ENCODE measurements at places on chromosomes 5 and 9.
A peak's percentile ranks its signal among the peaks of the same experiment; 100 is the strongest.

DNA sequence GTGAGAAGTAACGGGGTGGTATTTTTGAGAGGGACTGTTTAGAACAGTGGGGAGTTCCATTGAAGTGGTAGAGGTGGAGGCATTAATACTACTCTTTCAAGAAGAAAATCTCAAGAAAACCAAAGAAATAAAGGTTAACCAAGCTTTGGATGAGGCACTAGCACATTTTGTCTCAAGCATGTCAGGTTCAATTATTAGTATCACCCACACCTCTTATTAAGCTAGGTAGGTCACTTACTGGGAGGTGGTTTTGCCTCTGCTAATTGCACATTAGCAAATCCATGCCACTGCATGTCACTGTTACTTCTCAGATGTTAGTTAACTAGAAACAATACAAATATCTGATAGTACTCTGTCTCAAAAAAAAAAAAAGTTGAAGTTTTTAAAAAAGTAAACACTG lies 10.2 kb downstream of the RABGAP1 start:
- no peak for DNase-seq

- no peak for DNase-seq
These were observed 93.9 kb downstream of the GALNT10 start for GRCh38 chr5:154284433-154284832.

DNA sequence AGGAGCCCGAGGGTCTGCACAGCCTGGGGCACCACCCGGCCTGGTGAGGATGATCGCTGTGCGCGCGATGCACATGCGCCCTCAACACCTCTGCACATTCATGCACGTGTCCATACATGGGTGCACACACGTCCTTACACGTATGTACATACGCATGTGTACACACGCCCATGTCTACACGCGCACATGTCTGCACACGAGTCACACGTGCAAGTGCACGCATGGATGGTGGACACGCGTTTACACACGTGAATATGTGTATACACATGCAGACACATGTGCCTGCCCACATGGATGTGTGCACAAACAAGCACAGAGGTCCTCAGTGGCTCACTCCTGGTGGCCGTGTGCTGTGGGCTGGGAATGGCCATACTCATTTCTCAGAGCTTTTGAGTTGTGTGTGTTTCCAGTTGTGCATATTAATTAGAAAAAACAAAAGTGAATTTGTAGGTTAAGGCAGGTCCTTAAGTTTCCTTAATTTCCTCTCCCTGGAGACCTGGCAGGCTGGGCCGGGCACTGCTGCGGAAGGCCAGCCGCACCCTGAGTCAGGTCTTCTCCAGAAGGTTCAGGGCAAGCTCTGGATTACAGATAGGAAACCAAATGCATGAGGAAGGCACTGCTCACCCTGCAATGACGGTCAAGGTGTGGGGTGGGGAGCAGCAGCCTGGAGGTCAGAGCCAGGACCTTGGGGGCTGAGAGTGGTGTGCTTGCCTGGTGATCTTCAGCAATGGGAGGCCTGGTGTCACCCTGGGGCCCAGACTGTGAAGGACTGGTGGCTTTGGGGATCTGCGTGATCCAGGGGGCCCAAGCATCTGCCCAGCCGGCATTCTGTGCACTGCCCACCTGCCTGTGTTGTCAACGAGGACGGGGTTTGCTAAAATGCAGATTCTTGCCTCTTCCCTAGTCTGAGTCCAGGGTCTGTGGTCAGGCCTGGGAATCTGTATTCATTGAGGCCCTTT lies 1.3 kb upstream of the RNU6ATAC start:
- peak; percentile 51 for DNase-seq

- DNase-seq: no peak
These were observed 65.6 kb upstream of the FRRS1L start for GRCh38 chr9:109232449-109233237.

DNA sequence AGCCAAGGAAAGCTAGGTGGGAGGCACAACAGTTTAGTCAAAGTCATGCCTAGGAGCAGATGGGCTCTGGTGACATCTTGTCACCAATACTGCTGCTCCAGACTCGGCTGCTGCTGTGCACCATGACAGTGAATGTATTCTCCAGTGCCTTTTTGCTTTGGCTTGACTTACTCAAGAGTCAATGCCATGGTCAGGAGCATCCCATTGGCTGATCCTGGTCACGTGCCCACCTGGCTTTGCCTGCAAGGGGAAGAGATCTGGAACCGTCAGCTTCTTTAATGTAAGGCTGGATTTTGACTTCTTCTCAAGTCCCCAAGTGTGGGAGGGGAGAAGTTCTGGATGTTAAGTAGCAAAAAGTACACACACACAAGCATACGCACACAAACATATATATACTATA lies 19.9 kb upstream of the MUSK start:
- DNase-seq: no peak

DNA sequence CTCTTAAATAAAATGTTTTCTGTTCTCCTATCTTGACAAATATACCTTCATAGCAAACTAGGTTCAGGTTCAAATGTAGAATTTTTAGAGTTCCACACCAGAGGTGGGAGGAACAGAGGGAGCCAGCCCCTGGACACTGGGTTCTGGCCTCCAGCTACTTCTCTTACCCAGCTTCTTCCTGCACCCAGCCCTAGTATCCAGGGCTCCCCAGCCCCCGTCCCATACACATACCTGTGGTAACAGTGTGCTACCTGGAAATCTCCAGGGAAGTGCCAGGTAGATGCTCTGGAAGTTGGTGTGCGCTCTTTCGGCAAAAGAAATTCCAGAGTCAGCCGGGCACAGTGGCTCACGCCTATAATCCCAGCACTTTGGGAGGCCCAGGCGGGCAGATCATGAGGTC lies 33.9 kb upstream of the IL6ST start:
- no peak for DNase-seq

DNA sequence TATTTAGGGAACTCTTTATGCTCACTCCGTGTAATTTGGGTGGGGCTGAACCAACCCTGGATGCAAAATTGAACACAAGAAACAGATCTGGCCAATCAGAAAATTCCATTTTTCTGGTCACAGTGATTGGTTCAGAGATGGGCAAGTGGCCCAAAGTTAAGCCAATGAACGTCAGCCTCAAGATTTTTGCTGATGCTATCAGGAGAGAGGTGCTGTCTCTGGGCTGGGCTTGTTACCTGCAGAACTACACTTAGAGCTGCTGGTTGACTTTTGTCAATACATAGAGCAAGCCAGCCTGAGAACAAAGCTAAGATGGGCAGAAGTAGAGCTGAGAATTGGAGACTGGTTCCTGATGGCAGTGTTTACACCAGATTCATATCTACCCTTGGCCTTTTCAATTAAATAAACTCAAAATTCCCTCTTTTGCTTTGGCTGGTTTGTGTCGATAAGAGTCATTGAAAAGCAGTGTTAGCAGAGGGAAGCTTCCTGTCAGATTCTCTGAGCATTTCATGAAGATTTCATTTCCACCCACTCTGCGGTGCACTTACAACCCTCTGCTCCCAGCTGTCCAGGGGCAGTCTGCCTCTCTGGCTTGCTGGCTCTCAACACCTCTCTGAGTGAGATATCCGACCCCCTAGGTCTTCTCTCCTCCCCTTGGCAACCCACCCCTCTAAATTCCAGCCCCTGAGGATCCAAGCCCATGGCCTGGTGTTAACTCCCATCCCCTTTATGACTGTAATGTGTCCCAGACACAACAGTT lies 64.5 kb upstream of the PPARGC1B start:
- no peak for DNase-seq

DNA sequence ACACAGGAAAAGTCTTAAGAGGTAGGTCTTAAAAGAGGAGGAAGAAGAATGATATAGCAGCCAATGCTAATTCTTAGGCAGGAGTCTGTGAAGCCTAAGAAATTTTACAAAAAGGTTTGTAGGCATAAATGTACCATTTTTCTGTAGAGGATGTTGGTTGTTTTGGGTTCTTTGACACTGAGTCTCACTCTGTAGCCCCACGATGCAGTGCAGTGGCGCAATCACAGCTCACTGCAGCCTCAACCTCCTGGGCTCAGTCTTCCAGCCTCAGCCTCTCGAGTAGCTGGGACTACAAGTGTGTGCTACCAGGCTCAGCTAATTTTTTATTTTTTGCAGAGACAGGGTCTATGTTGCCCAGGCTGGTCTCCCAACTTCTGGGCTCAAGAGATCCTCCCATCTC lies 37.7 kb upstream of the RNF38 start:
- no peak for DNase-seq

GRCh38 chr9:74887981-74888370 lies 255 bp upstream of the TRPM6 start:
- DNase-seq: no peak

- no peak for DNase-seq
These were observed 24.5 kb downstream of the MRPS30 start for GRCh38 chr5:44833249-44833648.

DNA sequence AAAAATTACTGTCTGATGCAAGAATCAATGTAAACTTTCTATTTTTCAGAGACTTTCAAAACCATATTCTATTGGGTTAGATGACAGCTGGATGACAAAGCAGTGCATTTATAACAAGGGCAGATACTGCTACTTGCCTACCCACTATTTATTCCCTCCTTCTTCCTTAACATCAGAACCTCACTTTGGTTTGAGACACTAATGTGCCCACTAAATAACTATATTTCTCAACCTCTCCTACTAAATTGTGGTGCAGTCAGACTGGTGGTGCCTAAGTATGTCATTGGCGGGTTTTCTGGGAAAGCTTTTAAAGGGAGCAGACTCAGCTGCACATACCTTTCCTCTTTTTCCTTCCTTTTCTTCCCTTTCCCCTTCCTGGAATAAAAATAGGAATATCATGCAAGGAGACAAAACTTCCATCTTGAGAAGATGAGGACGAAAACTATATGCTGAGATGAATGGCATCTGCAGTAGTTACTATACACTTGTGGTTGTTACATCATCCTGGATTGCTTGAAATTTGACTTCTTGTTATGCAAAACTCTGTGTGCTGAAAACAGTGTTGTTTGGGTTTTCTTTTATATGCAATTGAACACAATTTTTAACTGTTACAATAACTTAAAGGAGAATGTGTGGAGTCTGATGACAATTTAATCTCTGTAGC lies 43.8 kb downstream of the PRR16 start:
- no peak for DNase-seq

GRCh38 chr9:35487081-35487480 lies 2.8 kb upstream of the RUSC2 start:
- DNase-seq: no peak

DNA sequence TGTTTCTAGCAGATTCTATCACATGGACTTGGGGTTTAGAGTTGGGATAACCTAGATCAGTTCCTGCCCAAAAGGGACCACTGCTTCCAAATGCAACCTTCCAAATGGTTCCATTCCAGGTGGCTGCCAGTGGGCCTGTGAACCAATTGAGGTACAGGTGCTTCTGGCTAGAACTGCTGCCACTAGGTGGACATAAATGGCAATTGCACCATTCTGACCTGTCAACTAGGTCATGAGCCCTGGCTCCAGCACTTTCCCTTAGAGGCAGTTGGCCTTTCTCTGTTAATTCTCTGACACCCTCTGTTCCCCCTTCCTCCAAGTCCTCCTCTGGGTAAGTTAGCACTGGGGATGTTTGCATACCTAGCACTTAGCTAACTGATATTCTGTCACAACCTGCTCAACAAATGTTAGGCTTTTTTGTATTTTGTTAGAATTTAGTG lies 16.6 kb upstream of the HEMGN start:
- DNase-seq: peak; percentile 34

- peak; percentile 13 for DNase-seq
These were observed 2.7 kb downstream of the MLLT3 start for GRCh38 chr9:20619487-20620200.

DNA sequence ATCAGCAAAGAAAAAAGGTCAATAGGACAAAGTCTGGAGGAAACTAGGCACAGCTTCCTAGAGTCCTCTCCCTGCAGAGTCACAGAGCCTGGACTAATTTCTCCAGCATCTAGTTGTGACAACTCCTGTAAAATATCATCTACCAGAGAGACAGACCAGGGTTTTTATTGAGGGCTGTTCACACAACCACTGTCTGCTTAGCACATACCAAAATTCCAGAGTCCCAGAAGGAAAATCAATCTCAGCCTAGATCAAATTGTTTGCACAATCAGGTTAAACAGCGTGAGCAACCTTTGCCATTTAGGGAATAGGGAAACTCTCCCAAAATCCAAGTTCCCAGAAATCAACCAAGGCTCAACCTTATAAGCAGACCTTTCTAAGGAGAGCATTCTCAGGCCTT lies 190.3 kb downstream of the SYK start:
- DNase-seq: no peak

- DNase-seq: no peak
These were observed 18.9 kb upstream of the ANKRD55 start for GRCh38 chr5:56251918-56252553.

- no peak for DNase-seq
These were observed 5.0 kb upstream of the PTGER4 start for GRCh38 chr5:40674661-40675235.

- DNase-seq: no peak
These were observed 2331.9 kb downstream of the MAT2B start for GRCh38 chr5:165837286-165837685.

DNA sequence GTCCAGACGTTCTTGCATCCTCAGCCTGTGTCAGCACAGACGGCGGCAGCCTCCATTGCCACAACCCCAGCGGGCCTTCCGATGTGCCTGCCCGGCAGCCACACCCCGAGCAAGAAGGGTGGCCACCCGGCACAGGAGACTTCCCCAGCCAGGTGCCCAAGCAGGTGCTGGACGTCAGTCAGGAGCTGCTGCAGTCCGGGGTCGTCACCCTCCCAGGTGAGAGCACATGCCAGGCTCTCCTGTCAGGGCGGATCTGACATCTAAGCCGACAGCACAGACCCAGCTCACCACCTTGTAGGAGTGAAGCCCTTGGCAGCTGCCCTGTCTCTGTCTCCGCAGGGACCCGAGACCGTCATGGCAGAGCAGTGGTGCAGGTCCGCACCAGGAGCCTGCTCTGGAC lies 48.3 kb upstream of the LRRC14B start:
- DNase-seq: no peak

- DNase-seq: no peak
These were observed 885 bp downstream of the MPDZ start for GRCh38 chr9:13278368-13279246.

DNA sequence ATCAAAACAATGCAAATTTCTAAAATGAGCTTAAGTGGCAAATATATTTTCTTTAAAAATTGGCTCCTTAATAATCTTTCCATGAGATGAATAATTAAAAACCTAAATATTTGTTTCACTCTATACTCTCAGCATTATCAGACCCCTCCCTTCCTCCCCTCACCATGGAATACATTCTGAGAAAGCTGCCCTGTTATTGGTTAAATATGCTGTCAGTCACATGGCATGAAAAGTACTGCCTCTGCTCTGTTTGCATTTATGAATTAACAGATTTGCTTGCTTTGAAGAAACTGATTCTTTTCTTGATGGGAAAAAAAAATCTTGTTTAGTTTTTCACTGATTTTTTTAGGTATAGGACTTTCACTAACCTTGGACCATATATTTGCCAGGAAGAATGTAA lies 17.0 kb upstream of the RPS23 start:
- DNase-seq: no peak

- no peak for DNase-seq
These were observed 603.8 kb downstream of the TLE4 start for GRCh38 chr9:80175286-80176150.

DNA sequence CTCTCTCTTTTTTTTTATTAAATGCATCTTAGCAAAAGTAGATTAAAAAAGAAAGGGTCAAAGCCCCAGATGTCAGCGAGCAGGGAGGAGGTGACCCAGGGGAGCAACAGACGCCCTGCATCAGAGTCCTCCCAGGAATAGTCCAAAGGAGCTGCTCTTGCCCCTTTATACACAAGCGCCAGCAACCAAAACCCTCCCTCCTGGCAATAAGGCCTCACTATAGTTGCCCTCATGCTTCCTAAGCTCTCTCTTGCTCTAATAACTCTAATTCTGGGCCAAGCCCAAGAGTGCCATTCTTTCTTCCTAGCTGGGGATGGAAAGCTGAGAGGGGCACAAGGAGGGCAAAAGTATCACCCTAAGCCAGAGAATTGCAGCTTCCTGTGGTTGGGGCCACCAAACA lies 26.3 kb downstream of the PCDHGC5 start:
- DNase-seq: no peak

Measured in stimulated activated CD4-positive, alpha-beta T cell treated with anti-CD3 and anti-CD28 coated beads, Interleukin-4, amount 100 ng/mL, for 1 hour (primary cell).